Lower leg skin (tissue), 4 donors: ENCODE measurements at places on chromosomes 12 and 14. TPM values are rescaled to one million over a fixed set of nuclear protein-coding genes. Genes with fewer than 3 reads are reported as not detected.

GRCh38 chr12:8831116-8831515 lies 8.7 kb downstream of the A2ML1 start:
- no peak for DNase-seq

DNA sequence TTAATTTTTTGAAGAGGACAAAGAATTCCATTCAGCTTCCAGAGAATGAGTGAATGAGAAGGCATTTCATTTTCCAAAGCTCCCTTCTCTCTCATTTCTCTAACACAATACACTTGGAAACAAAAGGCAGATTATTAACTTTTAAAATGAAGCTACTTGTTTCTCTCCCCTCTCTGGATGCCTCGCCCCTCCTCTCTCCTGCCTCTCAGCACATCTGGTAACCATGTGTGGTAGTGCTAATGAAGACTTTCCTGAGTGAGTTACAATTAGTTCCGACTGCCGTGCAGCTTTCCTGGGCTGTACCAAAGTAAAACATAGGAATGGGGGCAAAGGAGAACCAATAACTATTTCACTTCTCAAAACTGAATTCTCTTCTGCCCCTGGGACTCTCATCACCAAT lies 84.7 kb upstream of the SOX5 start:
- DNase-seq: no peak

DNA sequence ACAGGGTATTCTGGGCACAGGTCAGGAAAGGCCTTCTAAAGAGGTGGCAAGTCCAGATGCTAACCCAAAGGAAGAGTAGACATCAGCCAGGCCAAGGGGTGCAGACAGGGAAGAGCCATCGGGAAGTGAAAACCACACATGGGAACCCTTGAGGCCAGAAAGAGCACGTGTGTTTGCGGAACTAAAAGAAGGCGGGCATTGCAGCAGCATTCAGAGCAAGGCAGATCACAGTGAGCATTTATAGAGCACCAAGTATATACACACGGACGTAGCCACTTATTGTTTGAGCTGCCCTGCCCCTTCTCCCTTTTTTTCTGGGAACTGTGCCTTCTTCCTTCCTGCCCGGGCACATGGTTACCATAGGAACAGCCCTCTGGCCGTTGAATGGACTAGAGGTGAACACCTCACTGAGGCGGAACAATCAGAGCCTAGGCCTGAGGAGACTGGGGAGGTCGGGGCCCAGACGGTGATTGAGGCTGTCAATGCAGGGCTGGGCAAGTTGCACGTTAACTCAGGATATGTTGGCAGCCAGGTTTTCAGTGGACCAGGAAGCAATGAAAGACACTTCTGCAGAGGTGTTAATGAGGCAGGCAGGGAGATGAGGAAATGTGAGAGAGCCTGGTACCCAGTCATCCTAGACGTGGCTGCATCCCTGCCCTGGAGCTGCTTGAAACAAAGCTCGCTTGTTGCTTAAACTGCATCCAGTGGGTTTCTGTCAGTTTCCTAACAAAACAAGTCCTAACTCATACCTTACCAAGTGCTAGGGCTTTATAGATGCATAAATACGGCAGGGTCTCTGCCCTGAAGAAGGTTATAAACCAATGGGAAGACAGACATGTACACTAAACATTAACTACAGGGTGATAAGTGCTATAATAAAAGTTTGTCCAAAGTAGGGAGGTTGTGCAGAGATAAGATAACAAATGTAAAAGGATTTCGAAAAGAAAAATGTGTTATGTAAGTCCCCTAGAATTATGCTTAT lies 34.2 kb downstream of the MOAP1 start:
- DNase-seq: no peak

DNA sequence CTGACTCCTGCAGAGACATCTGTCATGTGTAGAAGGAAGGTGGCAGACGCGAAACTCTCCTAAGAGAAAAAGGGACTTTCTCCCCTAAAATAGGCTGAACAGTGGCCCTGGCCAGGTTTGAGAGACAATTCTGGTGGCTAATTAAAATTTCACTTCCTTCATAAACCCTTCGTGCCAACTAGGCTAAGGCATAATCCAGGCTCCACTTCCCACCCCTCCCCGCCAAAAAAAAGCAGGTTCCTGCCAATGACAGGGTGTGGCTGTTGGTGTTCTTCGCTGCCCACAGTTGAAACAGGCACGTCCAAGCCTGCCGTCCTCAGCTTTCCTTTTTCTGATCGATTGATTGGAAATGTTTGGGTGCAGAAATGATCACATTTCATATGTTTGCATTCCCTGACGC lies 144.6 kb downstream of the GCH1 start:
- DNase-seq: no peak

GRCh38 chr14:100426314-100426713 lies 103.2 kb downstream of the SLC25A47 start:
- DNase-seq: no peak

GRCh38 chr14:78674820-78675219 lies 504.6 kb downstream of the NRXN3 start:
- no peak for DNase-seq

GRCh38 chr12:29148911-29149690 lies at the start of gene FAR2:
TSS of gene FAR2 (plus strand) at chr12:29149278. CDS start at chr12:29270450, 121,172 bp downstream.
- DNase-seq: no peak

- no peak for DNase-seq
Measured at GRCh38 chr12:114152890-114153289, 186.8 kb upstream of the RBM19 start.

DNA sequence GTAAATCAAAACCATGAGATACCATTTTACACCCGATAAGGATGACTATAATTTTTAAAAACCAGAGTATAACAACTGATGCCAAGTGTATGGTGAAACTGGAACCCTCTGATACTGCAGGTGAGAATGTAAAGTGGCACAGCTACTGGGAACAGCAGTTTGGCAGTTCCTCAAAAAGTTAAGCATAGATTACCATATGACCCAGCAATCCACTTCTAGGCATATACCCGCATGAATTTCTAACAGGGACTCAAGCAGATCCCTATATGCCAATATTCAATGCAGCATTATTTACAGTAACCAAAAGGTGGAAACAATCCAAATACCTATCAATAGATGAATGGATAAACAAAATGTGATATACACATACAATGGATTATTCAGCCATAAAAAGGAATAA lies 57.4 kb downstream of the BAZ1A start:
- DNase-seq: no peak

CDC42BPB gene
- 85.3 TPM for total RNA-seq

INHBE gene
- not detected for total RNA-seq
